Fibroblast of villous mesenchyme (primary cell): ENCODE measurements at places on chromosomes 4 and X.

DNA sequence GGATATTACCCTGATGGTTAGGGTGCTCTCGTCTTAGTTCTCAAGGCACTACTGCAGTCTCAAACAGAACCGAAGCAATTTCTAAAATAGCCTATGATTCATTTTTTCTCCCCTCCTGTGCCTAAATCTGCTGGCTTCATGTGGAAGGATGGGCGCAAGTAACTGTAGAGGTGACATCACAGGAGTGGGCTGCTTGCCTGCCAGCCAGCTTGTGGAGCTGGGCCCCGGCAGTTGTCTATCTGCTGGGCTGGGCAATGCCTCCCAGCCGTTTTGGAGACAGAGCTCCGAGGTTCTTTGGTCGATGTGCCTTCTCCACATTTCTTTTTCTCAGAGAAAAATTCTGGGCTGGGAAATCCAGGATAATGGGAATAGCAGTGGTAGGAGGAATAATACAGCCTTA, 34.3 kb upstream of the CITED1 start:
- DNase-seq = no peak

DNA sequence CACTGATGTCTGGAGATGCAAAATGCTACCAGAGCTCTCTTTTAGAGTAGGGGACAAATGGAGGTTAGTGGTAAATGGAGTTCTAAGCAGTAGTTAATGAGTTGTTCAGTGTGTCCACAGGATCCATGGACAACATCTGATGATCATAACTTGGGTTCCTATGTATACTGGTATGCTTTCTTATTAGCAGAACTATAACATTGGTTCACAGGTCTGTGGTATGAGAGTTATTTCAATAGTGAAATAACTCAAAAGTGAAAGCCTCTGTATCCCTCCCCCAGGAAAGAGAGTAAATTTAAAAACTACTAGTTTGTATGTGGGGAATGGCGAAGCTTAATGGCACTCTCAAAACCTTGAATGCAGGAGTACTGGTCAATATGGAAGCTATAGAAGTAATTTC, 363.5 kb upstream of the EMCN start:
- no peak for DNase-seq

- no peak for DNase-seq
These were observed 60.4 kb upstream of the BCOR start for GRCh38 chrX:40158036-40158706.

DNA sequence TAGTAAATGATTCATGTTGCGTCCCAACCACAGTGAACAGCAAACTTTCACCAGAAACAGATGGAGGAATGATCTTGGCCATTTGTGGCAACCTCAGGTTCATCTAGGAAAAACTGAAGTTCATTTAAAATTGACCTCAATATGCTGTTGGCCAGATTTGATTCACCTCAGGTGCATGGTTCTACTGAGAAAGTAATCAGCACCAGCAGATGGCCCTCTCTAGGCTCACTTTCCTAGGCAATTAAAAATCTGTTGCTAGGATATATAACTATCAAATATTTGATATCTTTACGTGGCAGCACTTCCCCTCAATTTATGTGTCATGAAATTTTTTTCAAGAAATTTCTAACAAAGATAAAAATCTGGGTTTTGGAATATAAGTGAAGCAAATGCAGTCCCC, 344.7 kb downstream of the GALNTL6 start:
- DNase-seq = no peak

DNA sequence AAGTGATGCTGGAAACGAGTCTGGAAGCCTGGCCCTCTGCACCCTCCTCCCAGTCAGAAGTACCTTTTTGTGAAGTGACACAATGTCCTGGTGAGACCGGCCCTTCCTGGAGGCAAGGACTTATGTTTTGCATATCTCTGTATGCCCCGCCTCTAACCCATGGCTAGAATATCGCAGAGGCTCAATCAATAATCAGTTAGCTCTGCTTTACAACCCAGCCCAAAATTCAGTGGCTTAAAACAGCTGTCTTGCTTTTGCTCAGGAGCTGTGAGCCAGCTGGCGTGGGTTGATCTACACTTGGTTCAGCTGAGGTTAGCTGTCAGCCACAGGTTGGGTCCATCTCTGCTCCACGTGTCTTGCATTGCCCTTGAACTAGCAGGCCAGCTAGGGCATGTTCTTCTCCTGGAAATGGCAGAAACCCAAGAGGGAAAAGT, 98.8 kb upstream of the METTL14 start:
- DNase-seq = no peak

DNA sequence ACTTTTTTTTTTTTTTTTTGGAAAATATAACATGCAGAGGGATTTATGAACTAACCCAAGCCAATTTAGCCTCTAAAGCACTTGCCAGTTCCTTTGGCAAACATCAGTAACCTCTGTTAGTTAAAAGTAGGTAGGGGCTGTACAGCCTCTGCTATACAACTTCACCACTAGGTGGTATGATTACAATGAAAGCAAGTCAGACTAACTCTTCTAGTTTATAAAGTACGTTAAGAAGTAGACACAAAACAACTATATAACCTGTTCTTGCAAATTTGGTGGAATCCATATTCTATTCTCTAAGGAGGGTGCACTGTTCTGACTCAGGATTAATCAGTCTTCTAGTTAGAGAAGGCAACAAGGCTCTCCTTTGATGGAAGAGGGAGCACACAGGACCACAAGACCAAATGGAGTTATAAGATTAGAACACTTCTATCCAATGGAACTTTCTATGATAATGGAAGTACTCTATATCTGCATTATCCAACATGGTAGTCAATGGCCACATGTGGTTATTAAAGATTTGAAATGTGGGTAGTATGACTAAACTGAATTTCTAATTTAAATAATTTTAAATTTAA, 12.8 kb downstream of the AIMP1 start:
- DNase-seq = peak; percentile 56

GRCh38 chrX:37607243-37607642, 35.8 kb downstream of the LANCL3 start:
- DNase-seq = no peak

GRCh38 chr4:124104101-124104500, 608.4 kb downstream of the ANKRD50 start:
- no peak for DNase-seq

- peak; percentile 30 for DNase-seq
These were observed 6.1 kb upstream of the EFHC2 start for GRCh38 chrX:44349561-44349960.

- no peak for DNase-seq
These were observed 9.1 kb downstream of the OCRL start for GRCh38 chrX:129549124-129549523.

DNA sequence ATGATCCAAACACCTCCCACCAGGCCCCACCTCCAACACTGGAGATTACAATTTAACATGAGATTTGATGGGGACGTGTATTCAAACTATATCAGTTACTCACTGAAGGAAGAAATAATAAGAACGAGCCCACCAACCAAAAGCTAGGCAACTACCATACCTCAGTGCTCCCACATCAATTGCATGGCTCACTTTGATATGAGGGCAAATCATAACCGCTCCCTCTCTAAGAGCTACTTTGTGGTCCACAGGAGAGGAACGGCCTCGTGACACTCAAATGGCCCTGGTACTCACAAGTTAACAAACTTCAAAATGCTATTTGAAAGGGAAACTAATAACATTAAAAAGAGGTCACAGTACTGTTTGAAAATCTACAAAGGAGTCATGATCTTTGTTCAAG, 170.7 kb upstream of the SLC7A11 start:
- no peak for DNase-seq

DNA sequence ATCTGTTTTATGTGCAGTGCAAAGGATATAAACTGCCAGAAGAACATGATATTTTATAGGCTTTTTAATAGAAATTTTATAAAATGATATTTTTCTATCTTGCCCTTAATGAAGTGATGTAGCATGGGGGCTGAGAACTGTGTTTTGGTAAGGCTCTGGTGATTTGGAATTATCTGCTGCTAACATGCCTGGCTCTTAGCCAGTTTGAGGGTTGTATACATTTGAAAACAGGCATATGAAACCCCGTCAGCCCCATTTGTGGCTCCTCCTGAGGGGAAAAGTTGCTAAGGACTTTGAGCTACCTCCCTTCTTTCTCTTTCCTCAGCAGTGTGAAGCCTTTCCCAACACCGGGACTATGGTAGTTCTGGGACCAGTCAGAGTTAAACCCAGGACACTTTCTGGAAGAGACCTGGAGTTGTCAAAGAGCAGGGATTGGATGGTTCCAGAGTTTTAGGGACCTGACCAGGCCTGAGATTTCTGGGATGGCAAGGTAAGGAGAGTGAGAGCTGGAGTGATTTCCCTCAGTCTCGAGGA, 4.7 kb downstream of the SFRP2 start:
- no peak for DNase-seq

DNA sequence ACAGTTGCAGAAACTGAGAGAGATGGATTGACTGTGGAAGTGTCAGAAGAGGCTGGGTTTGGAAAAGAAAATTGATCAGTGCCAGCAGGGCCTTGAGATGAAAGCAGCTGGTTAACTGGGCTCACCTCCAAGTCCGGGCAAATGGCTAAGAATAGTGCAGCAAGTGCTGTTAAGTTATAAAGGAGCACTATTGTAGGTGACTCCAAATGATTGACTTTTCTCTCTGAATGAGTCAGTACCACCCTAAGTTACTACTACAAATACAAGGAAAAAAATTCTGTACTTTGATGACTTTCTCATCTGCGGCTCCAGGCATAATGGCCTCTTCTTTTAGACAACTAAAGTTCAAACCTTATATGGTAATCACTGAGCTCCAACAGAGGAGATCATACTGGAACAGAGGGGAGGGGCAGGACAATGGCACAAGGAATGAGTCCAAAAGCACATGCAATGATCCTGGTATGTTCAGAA, 733.4 kb upstream of the INTU start:
- DNase-seq = peak; percentile 28

- DNase-seq = no peak
These were observed 34.1 kb upstream of the AFF2 start for GRCh38 chrX:148466292-148466691.

DNA sequence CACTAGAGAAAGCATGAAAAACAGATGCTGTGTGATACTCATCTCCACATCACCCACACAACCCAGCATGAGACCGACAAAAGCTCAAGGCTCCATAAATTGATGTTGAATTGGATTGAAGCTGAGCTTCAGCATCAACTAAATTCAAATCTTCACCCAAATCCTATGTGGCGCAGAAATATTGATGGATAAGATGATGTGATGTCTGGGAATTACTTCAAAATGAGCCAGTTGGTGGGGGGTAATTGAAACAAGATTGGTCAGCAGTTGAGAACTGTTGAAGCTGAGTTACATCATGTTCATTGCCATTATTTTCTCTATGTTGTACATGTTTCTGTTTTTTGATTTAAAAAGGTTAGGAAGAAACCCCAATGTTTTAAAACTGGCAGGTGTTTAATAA, 166.5 kb upstream of the STS start:
- DNase-seq = no peak

DNA sequence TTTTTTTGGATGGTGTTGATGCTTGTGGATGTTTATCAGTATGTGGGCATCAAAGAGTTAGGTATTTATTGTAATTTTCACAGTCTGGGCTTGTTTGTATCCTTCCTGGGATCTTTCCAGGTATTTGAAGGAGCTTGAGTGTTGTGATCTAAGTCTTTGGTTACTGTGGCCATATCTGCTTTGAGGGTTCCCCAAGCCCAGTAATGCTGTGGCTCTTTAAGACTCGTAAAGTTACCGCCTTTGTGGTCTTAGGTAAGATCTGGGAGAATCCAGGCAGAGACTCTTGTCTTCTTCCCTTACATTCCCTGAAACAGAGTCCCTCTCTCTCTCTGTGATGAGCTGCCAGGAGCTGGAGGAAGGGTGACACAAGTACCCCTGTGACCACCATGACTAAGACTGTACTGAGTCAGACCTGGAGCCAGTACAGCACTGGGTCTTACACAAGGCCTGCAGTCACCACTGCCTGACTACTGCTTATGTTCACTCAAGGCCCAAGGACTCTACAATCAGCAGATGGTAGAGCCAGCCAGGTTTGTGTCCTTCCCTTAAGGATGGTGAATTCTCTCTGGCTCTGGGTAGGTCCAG, 62.2 kb downstream of the FMR1NB start:
- no peak for DNase-seq

GRCh38 chr4:25821267-25821666, 41.5 kb downstream of the SEL1L3 start:
- no peak for DNase-seq

- no peak for DNase-seq
These were observed 61.5 kb downstream of the SNX25 start for GRCh38 chr4:185270885-185271284.

GRCh38 chr4:14856062-14856933, 146.0 kb upstream of the CPEB2 start:
- DNase-seq = peak; percentile 94

GRCh38 chr4:114626196-114626595, 27.6 kb downstream of the UGT8 start:
- DNase-seq = no peak

DNA sequence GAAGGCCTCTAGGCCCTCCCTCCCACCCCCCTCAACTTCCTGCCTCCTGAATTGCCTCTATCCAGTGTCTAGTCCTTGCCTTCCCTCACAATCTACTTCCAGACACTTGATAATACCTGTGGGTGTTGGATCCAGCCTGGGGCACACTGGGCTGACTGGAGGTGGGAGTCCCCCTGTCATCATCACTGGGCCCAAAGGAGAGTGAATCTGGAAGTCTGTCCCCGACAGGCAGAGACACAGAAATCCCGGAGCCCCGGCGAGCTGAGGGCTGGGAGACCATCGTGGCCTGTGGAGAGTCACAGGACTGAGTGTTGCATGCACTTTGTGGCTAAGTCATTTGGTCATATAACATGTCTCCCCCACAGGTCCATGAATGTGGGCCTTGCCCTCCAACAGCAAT, 8.4 kb upstream of the SYP start:
- no peak for DNase-seq

DNA sequence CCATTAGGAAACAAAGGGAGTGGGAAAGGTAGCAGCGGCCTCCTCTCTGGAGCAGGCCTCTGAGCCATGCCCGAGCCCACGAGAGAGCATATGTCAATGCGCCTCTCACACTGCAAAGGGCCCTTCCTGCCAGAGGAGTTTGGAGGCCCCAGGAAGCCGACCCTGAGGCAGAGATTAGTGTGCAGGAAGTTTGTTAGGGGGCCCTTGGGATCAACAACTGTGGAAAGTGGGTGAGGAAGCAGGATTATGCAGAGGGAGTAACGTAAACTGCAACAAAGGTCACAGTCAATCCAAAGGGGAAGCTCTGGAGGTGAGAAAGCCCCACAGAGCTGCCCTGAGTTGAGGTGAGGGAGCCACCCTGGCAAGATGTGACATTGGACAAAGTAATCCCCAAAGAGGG, 17.4 kb downstream of the RTL5 start:
- no peak for DNase-seq

- DNase-seq = no peak
These were observed 25.7 kb downstream of the USP53 start for GRCh38 chr4:119238068-119238722.

GRCh38 chrX:530726-531610, 99.6 kb upstream of the SHOX start:
- no peak for DNase-seq

GRCh38 chr4:11929080-11929479, 500.4 kb upstream of the HS3ST1 start:
- no peak for DNase-seq

- DNase-seq = no peak
These were observed 85.7 kb downstream of the F11 start for GRCh38 chr4:186351668-186352194.
